ENCODE measurements at places on chromosomes 7 and 10.

- no peak overlapping the region for H3K27ac ChIP-seq
- peaks cover 2% of the 10 kb centered on the region for H3K27me3 ChIP-seq
- H3K4me1 ChIP-seq: no peaks in the 10 kb centered on the region
- H3K4me3 ChIP-seq: no peak overlapping the region
- no peaks in the 10 kb centered on the region for H3K36me3 ChIP-seq
- DNase-seq: no peak
Measured at GRCh38 chr10:96691761-96692160, 28.6 kb downstream of the PIK3AP1 start.

DNA sequence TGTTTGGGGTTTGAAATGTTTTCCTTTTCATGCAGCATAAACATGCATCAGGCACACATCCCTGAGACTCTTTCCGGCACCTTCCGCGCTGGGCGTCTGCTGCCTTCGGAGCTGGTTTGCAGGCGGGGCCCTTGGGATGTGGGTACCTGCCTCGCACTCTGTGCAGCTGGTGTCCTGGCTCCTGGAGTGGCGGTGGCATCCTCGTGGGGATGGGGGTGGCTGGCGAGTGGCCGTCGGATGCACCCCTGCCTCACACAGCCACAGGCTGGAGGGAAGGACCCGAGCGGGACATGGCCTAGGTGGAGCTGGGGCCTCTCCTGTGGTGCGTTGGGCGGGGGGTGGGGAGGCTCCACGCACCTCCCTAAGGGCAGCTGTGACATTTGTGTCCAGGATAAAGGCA, 68.5 kb upstream of the ADGRA1 start:
- H3K36me3 ChIP-seq: no peaks in the 10 kb centered on the region
- no peak overlapping the region for H3K27ac ChIP-seq

- H3K36me3 ChIP-seq: no peaks in the 10 kb centered on the region
- no peak overlapping the region for H3K4me3 ChIP-seq
- H3K4me1 ChIP-seq: no peaks in the 10 kb centered on the region
Measured at GRCh38 chr10:70942725-70943124, 54.4 kb upstream of the PCBD1 start.

GRCh38 chr7:130398526-130399090, 18.3 kb downstream of the CPA1 start:
- H3K4me1 ChIP-seq: peaks cover 10% of the 10 kb centered on the region
- H3K4me3 ChIP-seq: no peak overlapping the region
- H3K36me3 ChIP-seq: no peaks in the 10 kb centered on the region
- no peak for DNase-seq
- no peaks in the 10 kb centered on the region for H3K27me3 ChIP-seq

GRCh38 chr7:132500727-132501440, 75.4 kb downstream of the PLXNA4 start:
- DNase-seq: no peak
- H3K27me3 ChIP-seq: no peaks in the 10 kb centered on the region
- no peak overlapping the region for H3K27ac ChIP-seq
- H3K36me3 ChIP-seq: no peaks in the 10 kb centered on the region
- H3K4me1 ChIP-seq: peaks cover 6% of the 10 kb centered on the region

DNA sequence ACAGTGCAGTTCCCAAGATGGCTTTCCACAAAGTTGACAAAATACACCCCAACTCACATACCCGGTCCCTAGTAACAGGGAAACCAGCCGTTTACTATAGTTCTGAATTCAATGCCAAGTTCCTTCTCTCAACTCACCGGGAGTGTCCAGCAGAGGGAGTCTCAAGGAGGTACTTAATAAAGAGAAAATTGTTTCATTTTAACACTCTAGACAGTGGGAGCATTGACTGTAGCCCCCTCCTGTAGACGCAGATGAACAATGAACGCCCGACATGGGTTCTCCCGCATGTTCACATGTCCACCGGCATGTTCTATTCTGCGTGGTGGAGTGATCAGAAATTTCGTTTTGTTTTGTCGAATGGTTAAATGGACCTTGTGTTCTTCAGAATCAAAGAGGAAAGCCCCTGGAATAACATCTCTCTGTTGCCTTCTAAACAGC, 1.9 kb downstream of the HIPK2 start:
- peak overlapping the region; percentile 92 for H3K27ac ChIP-seq
- peak; percentile 83 for DNase-seq
- no peaks in the 10 kb centered on the region for H3K36me3 ChIP-seq
- peak overlapping the region; percentile 84 for H3K4me3 ChIP-seq
- H3K27me3 ChIP-seq: no peaks in the 10 kb centered on the region

DNA sequence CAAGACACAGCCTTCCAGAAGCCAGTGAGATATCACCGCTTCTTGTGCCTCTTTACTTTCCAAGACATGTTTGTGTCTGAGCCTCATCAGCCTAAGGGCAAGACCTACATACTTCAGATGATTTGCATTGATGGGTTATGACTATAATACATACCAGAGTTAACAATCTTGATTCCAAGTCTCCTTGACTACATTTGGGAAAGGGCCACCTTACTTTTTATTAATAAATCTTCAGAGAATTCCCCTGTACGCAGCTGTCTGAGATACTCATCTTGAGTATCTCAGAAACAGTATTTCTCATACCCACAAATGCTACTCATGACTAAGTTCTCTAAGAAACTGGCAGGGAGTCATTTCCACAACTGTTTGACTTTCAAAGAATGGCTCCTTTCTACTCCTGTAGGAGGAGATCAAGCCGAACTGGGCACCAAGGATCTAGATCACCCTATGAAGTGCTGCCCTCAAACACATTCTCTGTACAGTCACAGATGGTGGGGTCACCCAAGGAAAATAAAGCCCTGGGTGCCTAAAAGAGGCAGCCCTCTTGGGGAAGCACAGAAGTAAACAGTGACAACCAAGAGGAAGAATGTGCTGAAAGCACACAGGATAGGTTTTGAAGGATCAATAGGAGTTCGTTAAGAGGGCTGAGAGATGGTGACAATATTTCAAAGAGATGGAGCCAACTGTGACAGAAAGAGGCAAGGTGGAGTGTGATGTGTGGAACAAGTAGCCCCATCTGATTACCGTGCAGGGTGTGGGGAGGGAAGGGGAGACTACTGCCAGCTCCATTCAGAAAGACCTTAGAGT, 138.9 kb downstream of the JAZF1 start:
- H3K4me1 ChIP-seq: peaks cover 12% of the 10 kb centered on the region
- no peak overlapping the region for H3K27ac ChIP-seq
- DNase-seq: no peak
- H3K36me3 ChIP-seq: no peaks in the 10 kb centered on the region

GRCh38 chr10:1464881-1465417, 272.4 kb downstream of the ADARB2 start:
- no peak for DNase-seq
- no peak overlapping the region for H3K27ac ChIP-seq
- peak overlapping the region; percentile 0 for H3K4me3 ChIP-seq
- peaks cover 13% of the 10 kb centered on the region for H3K4me1 ChIP-seq
- peaks cover 4% of the 10 kb centered on the region for H3K27me3 ChIP-seq
- H3K36me3 ChIP-seq: no peaks in the 10 kb centered on the region

GRCh38 chr7:129263168-129263567, 38.3 kb downstream of the AHCYL2 start:
- no peaks in the 10 kb centered on the region for H3K36me3 ChIP-seq
- peak overlapping the region; percentile 27 for H3K27ac ChIP-seq
- no peak for DNase-seq
- peaks cover 13% of the 10 kb centered on the region for H3K4me1 ChIP-seq
- no peak overlapping the region for H3K4me3 ChIP-seq

- H3K36me3 ChIP-seq: peaks cover 40% of the 10 kb centered on the region
- no peak overlapping the region for H3K4me3 ChIP-seq
- DNase-seq: no peak
- no peak overlapping the region for H3K27ac ChIP-seq
- H3K27me3 ChIP-seq: no peaks in the 10 kb centered on the region
- H3K4me1 ChIP-seq: peaks cover 8% of the 10 kb centered on the region
Measured at GRCh38 chr10:239109-239508, 103.9 kb downstream of the ZMYND11 start.

DNA sequence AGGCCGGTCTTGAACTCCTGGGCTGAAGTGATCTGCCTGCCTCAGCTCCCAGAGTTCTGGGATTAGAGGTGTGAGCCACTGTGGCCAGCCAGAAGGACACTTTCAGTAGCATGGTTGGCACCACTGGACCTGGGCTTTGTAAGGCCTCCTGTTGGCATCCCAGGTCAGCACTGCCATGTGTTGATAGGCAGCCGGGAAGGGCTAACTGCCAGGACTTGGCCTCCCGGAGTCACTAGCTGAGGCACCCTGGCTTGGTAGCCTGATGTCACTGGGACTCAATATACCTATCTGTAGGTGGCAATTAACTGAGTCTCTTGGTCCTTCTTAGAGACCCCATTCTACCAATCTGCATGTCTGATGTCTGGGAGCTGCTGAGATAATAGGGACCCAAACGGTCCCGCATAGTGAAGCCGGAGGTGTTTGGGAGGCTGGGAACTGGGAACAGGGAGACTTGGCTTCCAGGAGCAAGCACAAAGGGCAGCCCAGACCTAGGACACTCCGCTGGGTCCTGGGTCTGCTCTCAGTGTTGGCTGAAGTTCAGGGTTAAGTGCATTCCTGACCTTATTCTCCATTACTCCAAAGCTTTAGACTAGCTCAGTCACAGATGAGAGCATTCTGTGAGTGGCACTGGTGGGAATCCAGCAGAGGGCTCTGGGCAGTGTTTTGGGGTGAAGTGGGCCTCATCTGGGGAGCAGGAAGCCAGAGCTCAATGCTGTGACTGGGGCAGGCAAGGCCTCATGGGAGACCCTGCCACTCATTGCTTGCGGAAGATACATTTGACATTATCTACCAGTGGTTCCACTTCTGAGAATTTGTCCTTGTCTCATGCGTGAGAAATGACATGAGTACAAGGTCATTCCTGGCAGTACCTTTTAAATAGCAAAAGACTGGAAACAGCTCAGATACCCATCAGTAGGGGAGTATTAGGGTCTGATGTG, 2.7 kb downstream of the LHPP start:
- H3K27me3 ChIP-seq: no peaks in the 10 kb centered on the region
- no peak overlapping the region for H3K27ac ChIP-seq
- H3K4me1 ChIP-seq: peaks cover 9% of the 10 kb centered on the region
- H3K36me3 ChIP-seq: no peaks in the 10 kb centered on the region

- no peak overlapping the region for H3K4me3 ChIP-seq
- H3K36me3 ChIP-seq: no peaks in the 10 kb centered on the region
- H3K27me3 ChIP-seq: no peaks in the 10 kb centered on the region
- H3K4me1 ChIP-seq: no peaks in the 10 kb centered on the region
- H3K27ac ChIP-seq: no peak overlapping the region
- no peak for DNase-seq
Measured at GRCh38 chr7:21020667-21021066, 234.0 kb upstream of the SP8 start.

DNA sequence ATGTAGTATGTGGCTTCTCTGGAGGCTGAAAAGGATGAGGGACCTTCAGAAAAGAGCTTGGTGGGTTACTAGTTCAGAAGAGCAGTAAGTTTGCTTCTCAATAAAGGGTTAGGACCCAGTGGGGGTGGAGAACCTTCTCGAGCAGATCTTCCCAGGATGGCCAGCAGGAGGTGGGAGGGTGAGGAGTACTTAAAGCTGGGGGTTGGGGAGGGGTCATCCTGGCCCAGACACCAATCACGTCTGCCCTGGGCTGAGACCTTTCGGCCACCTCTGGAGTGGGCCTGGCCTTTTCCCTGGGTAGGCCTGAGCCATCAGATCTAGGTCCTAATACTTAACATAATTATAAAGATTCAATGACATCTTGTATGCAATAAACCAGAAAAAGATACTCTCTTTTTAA, 149.0 kb upstream of the TCF7L2 start:
- DNase-seq: no peak
- peaks cover 15% of the 10 kb centered on the region for H3K4me1 ChIP-seq
- no peak overlapping the region for H3K27ac ChIP-seq
- H3K4me3 ChIP-seq: no peak overlapping the region
- no peaks in the 10 kb centered on the region for H3K36me3 ChIP-seq

- H3K27ac ChIP-seq: no peak overlapping the region
- peaks cover 12% of the 10 kb centered on the region for H3K27me3 ChIP-seq
- DNase-seq: no peak
- no peaks in the 10 kb centered on the region for H3K36me3 ChIP-seq
- no peak overlapping the region for H3K4me3 ChIP-seq
Measured at GRCh38 chr7:156650042-156650441, 9.5 kb downstream of the RNF32 start.

- peaks cover 28% of the 10 kb centered on the region for H3K36me3 ChIP-seq
- DNase-seq: peak; percentile 75
- peaks cover 2% of the 10 kb centered on the region for H3K4me1 ChIP-seq
- H3K27me3 ChIP-seq: no peaks in the 10 kb centered on the region
- no peak overlapping the region for H3K27ac ChIP-seq
Measured at GRCh38 chr10:132699411-132700155, 86.4 kb downstream of the NKX6-2 start.

DNA sequence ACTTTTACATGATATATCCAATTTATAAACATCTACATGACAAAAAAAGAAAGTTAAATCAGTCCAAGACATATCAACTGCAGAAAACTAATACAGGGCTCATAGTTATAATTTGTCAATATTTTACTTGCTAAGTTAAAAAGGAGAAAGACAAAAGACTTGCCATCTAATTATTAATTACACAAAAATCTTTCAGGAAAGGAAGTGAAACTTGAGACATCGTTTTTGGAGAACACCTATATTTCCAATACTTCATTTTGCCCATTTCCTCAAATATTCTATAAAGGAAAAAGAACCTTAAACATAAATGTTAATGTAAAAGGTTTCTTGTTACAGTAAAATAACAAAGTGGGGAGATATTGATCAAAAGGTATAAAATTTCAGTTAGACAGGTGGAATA, 148.7 kb downstream of the CACNA2D1 start:
- no peaks in the 10 kb centered on the region for H3K36me3 ChIP-seq
- H3K27ac ChIP-seq: no peak overlapping the region
- H3K27me3 ChIP-seq: no peaks in the 10 kb centered on the region
- no peak for DNase-seq
- H3K4me1 ChIP-seq: no peaks in the 10 kb centered on the region
- H3K4me3 ChIP-seq: no peak overlapping the region

GRCh38 chr10:51892965-51893658, 193.7 kb upstream of the CSTF2T start:
- no peaks in the 10 kb centered on the region for H3K36me3 ChIP-seq
- no peak for DNase-seq
- H3K27ac ChIP-seq: no peak overlapping the region
- no peaks in the 10 kb centered on the region for H3K27me3 ChIP-seq
- no peak overlapping the region for H3K4me3 ChIP-seq
- peaks cover 9% of the 10 kb centered on the region for H3K4me1 ChIP-seq

DNA sequence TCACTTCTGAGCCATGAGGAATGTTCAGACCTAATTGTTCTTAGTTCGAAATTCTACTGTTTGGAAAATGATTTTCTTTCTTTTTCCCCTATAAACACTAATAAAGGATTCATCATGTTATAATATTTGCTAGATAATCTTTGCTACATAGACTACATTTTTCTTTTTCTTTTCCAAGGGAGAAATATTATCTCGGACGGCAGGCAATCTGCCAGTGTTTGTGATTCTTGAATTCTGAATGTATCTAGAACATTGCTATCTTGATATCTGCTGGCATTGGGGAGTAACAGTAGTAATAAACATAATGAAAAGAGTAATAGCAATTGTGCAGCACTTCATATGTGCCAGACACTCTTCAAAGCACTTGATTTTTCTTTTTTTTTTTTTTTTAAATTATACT, 107.7 kb upstream of the ZNF32 start:
- no peaks in the 10 kb centered on the region for H3K4me1 ChIP-seq
- H3K4me3 ChIP-seq: no peak overlapping the region
- H3K36me3 ChIP-seq: no peaks in the 10 kb centered on the region

All from suprapubic skin (tissue), 4 donors.